ENCODE measurements at places on chromosomes 12 and 14. TPM values are rescaled to one million over a fixed set of nuclear protein-coding genes. Genes with fewer than 3 reads are reported as not detected.
A peak's percentile ranks its signal among the peaks of the same experiment; 100 is the strongest.

Gene PNN
- total RNA-seq = 83.5 TPM

Gene PLEKHG7
- not detected for total RNA-seq

Gene LMNTD1
- not detected for total RNA-seq

DNA sequence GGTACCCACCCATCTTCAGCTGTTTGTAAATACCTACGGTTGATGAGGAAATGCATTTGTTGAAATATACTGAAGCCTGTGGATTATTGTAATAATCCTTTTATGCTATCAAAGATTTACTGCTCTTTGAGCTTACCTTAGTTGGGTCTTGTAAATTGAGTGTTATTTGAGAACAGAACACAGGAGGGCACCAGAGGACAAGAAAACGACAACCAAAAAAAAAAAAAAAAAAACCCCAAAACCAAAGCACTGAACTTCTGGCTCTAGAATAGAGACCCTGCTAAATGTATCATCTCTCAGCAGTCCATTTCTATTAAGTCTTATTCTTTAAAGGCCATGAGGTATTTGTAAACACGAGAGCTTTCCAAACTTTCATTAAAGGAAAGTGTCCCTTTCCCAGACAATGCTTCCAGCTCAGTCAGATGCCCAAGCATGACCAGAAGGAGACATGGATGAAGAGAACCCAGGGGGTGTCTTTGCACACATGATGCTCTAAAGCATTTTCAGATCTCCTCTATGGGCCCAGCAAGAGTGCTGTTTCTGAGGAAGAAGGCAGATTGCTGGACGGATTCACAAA is 763.9 kb downstream of the NRXN3 start:
- DNase-seq = peak; percentile 54

DNA sequence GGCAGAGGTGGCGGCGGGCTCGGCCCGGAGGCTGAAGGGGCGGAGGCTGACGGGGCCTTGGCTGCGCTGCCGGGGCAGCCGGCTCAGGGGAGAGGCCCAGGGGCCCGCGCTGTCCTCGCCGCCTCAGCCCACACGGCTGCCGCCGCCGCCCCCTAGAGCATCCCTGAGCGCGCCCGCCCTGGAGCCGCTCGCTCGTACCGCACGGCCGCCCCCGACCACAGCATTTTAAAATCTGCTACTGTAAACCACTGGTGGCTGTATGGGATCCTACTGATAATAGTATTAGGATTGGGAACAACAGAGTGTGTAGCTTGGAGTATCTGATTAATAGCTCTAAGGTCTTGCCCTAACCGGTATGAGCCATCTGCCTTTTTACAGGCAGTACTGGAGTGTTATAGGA is 22.2 kb upstream of the EDDM3A start:
- DNase-seq = no peak

DNA sequence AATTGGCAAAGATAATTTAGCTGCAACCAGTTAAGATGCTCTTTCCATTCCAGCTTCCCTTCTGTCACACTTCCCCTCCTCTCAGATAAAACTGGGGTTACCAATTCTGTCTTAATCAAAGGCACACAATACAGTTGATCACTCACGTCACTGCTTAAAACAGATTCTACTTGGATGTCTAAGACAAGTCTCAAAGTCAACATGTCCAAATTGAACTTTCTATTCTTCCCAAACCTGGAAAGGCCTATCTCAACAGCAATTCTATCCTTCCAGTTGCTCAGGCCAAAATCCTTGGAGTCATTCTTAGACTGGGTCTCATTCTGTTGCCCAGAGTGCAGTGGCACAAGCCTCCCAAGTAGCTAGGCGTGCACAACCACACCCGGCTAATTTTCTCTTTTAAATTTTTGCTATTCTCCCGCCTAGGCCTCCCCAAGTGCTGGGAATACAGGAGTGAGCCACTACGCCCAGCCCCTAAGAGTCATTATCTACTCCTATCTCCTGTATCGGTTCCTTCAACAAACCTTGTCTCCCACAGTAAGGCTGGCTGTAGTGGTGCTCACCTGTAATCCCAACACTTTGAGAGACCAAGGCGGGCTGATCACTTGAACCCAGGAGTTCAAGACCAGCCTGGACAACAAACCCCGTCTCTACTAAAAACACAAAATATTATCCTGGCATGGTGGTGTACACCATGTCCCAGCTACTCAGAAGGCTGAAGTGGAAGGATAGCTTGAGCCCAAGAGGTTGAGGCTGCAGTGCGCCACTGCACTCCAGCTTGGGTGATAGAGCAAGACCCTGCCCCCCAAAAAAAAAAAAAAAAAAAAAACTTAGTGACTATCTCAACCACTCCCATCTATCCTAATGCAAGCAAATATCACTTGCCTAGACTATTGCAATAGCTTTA is 4.7 kb downstream of the RPS29 start:
- DNase-seq = no peak

DNA sequence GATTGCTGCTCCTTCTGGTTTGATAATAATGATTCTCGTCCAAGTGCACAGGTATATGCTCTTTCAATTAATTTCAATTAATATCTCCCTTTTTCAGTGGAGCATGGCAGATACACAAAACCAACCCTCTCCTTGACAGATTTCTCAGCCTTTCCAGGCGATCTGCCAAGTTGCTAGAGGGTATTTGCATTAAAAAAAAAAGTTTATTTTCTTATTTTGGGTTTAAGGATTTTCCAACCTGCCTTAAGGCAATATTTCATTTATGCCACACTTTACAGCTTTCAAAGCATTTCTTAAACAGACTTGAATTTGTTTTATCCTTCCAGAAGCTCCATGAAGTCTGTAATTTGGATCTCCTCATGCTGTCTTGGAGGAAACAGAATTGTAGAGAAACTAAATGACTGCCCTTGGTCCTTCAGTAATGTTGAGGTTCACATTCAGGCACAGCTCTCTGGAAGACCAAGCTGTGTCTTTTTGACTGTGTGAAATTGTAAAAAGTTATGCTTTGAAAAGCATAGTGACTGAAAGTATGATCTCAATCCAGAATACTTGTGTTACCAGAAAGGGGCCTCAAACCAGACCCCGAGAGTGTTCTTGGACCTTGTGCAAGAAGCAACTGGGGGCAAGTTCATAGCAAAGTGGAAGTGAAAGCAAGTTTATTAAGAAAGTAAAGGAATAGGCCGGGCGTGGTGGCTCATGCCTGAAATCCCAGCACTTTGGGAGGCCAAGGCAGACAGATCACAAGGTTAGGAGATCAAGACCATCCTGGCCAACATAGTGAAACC is 2.3 kb downstream of the DGLUCY start:
- DNase-seq = peak; percentile 18

DNA sequence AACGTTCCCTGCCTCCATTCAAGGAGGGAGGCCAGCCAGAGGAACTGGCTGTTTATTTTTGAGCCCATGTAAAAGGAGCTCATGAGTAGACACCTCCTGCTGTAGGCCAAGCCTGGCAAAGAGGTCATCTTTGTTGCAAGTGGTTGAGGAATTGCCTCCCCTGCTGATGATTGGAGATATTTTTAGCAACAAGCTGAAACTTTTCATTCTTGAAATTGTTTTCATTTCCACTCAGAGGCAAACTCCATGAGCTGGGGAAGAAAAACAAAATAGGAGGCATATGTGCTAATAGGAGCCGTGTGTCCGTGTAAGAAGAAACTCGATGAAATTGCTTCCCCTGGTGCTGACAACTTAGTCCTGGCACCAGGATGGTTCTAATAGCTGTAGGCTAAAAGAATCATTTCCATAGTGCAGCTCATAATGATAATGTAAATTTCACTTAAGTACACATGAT is 440.1 kb upstream of the FAR2 start:
- no peak for DNase-seq

Measured in endothelial cell of umbilical vein (primary cell).